AML-193 (cell line): ENCODE measurements at places on chromosomes 11 and 22.
A peak's percentile ranks its signal among the peaks of the same experiment; 100 is the strongest.

DNA sequence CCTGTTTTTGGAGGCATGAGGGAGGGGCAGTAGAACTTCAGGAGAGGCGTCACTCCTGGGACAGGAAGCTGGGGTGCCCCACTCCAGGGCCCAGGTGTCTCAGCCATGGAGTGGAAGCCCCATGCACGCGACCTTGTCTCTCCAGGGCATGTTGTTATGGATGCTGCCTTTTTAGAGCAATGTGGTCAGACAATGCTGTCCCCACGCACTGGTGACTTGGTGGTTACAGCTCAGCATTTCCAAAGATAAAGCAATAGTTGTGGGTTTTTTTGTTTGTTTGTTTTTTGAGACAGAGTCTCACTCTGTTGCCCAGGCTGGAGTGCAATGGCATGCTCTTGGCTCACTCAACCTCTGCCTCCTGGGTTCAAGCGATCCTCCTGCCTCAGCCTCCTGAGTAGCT, 22.3 kb downstream of the EIF4G2 start:
- no peak for DNase-seq

- DNase-seq: no peak
These were observed at the start of gene KCNC1 for GRCh38 chr11:17734418-17734911. KCNC1 (plus strand) TSS chr11:17734781; CDS start chr11:17736003, 1,222 bp downstream.

DNA sequence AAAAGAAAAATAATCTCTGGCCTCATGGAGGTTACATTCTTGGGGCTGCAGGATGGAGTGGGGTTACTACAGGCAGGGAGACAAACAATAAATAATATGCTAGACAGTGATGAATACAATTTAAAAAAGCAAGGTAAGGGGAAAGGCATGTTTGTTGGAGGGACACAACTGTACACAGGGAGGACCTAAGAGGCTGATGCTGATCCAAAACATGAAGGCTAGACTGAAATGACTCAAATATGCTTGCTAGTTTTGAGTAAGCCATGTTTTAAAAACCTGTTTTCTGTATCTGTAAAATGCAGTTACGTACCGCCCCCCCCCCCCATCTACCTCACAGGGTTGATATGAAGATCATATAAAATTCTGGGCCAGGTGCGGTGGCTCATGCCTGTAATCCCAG, 44.0 kb downstream of the EIF4ENIF1 start:
- DNase-seq: no peak

DNA sequence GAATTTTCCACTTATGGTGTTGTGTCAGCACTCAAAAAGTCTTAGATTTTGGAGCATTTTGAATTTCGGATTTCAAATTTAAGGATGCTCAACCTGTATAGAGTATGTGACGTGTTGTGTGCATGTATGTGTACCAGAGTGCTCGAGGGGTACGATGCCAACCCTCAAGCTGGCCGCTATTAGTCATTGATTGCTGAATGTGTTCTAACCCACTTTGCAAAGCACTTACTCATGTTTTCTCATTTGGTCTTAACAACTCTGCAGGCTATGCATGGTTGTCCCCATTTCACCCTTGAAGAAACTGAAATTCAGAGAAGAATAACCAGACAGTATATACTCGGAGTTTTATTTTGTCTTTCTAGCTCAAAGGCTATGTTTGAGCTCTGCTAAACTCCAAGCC, 196.4 kb upstream of the TENM4 start:
- no peak for DNase-seq

GRCh38 chr11:116171271-116172140, 601.3 kb downstream of the BUD13 start:
- no peak for DNase-seq

DNA sequence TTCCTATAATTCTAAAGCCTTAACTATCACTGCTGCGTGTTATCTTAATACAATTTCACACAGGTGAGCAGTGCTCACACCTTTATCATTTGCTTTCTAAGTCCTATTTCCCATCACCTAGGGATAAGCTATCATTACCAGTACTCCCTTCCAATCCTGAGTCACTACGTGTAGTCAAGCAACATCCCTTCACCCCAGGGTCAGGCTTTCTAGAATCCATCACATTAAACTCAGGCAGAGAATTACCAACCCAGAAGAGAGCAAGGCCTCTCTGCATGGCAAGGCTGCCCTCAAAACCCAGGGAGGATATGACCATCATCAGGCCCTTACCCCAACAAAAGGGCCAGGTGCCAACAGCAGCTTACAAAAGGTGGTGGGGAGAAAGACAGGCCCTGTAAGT, 9.8 kb downstream of the PACSIN2 start:
- DNase-seq: no peak

DNA sequence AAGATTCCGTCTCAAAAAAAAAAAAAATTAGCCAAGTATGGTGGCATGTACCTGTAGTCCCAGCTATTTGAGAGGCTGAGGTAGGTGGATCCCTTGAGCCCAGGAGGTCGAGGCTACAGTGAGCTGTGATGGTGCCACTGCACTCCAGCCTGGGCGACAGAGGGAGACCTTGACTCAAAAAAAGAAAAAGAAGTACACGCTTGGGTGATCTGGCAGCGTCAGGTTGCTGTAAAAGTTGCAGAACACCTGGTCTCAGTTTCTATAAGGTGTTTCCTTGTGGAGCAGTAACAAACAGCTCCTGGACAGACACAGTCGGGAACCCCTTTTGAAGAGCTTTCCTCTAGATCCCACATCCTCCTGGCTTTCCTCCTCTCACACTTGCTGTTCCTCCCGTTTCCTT, 45.8 kb downstream of the SCGB1A1 start:
- DNase-seq: no peak

DNA sequence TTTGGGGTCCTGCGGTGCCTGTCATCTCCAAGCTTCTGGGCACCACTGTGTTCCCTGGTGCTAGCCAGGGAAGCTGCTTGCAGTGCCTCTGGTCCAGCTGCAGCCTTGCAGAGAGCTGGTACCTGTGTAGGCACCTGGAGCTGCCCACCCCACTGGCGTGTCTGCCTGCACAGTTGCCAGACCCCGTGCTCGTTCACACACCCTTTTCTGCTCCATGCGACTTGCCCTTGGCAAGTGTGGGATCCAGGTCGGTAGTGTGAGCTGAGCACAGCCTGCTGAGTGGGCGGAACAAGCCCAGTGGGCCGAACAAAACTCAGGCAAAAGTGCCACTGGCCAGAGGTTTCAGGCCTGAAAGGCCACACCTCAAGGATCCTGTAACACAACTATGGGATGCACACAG, 146.5 kb upstream of the MTMR2 start:
- no peak for DNase-seq

DNA sequence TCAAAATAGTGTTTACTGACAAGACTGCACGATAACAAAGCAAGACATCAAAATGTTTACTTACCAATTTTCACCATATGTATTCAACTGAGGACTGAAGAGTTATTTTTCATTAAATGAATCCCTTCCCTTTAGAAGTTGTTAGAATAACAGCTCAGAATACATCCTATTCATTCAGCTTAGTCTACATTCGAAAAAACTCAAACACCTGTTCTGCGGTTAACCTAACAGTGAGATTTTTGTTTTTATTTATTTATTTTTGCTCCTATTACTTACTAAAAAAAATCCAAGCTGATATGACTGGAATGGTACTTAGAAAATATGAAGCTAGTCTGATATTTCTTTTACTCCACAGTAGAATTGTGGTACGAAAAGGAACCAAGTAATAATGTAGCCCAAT, 10.0 kb downstream of the KCNA4 start:
- DNase-seq: no peak

- DNase-seq: no peak
These were observed 23.3 kb downstream of the SAMM50 start for GRCh38 chr22:43978558-43978957.

- no peak for DNase-seq
These were observed 7.2 kb upstream of the ZNF280A start for GRCh38 chr22:22527312-22527711.

DNA sequence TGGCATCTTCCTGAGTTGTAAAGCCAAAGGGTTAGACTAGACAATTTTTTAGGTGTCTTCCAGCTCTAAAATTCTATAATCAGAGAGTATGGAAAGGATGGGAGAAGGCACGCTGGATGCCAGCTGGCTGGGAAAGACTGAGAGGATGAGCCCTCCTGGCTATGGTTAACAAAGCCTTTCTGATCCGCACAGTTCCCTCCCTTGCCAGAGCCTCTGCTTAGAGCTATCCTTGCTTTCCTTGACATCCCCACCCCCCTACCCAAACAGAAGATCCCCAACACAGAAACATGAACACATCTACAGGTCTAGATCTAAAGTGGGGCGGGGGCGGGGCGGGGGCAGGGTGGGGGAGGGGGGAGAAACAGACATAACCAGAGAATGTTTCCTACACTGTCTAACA, 6.5 kb downstream of the TCF20 start:
- no peak for DNase-seq

GRCh38 chr11:96187822-96188221, 155.2 kb downstream of the MAML2 start:
- DNase-seq: no peak

- peak; percentile 27 for DNase-seq
These were observed 53.3 kb upstream of the PTPN5 start for GRCh38 chr11:18844753-18845367.

- DNase-seq: peak; percentile 32
These were observed 26.8 kb upstream of the RAG1 start for GRCh38 chr11:36540998-36541397.

- DNase-seq: no peak
These were observed 70.2 kb downstream of the NELL1 start for GRCh38 chr11:20739577-20739976.
